HFF-Myc (cell line): ENCODE measurements at places on chromosomes 6 and 20.

GRCh38 chr6:98054453-98054852 lies 771.4 kb upstream of the MMS22L start:
- no peak for DNase-seq

DNA sequence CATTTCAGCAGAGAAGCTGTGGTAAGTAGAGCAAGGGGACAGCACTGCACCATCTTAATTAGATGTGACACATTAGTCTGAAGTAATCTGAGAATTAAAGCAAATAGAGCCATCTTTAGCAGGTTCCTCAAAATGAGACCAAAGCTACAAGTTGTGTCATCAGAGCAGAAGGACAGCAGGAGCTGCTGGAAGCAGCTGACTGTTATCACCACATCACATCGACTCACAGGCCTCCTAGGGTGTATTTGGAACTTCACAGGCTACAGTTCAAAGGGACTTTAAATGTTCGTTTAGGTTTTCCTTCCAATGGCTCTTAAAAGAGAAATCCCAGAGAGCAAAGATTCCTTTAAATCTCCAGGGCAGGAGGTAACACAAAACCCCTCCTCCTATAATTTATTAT lies 69.5 kb downstream of the LCA5 start:
- no peak for DNase-seq

DNA sequence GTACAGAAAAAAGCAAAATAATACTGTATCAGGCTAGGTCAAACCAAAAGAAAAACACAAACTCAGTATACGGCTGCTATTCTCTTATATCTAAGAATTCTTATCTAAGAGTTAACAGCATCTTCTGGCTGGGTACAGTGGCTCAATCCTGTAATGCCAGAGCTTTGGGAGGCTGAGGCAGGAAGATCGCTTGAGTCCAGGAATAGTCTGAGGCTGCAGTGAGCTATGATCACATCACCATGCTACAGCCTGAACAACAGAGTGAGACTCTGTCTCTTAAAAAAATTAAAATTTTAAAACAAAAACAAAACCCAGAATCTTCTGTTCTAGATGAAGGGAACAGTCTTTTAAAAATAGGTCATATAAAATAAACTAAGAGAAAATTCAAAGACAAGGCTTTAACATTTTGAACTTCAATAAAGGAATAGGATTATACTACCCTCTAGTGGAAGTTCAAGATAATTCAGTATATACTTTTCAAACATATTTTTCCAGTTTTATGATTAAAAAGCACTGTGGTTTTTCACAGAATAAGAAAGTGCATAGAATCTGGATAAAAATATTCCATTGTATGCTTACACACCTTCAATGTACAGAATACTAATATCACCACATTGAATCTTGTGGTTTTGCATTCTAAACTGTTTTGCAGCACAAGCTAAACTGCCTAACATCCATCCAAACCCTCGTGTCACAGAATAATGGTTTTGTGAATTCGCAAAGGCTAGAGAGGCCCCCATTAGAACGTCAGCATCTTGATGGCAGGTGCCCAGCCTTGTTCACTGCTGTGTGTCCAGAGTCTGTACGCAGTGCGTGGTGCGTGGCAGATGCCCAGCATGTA lies 39.3 kb downstream of the DTNBP1 start:
- DNase-seq: no peak

DNA sequence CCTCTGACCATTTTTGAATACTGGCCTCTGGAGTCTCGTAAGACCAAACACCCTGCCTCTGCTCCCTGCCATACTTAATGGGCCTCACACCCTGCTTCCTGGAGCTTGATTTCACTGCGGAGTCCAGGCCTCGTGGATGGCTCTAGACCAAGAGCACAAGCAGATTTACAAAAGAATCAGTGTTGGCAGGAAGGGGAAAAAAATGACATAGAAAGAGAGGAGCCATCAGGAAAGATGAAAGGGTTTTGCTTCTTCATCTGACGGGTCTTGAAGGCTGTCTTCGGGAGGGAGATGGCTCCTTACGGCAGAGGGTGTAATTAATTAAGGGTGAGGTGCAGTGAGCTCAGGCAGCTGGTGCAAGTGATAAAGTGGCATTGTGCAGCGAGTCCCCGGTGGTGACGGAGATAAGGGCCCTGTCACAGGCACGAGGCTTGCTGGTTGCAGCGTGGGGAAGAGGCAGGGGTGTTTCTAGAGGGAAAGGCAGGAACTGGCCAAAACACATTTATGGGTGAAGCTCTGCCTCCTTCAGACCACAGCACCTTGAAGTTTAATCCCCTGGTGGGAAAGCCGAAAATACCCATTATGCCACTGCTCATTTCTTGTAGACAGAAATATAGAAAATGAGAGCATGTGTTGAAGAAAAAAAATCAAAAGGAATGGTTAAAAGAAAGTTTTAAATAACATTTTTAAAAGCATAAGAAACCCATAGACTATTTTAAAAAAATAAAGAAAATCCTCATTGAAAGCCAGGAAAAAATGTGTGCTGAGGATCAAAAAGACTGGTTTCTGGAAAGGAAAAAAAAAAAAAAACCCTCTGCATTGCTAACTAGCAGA lies 128.6 kb upstream of the LRFN2 start:
- no peak for DNase-seq

- no peak for DNase-seq
Measured at GRCh38 chr20:16427571-16427970, 145.7 kb downstream of the KIF16B start.

DNA sequence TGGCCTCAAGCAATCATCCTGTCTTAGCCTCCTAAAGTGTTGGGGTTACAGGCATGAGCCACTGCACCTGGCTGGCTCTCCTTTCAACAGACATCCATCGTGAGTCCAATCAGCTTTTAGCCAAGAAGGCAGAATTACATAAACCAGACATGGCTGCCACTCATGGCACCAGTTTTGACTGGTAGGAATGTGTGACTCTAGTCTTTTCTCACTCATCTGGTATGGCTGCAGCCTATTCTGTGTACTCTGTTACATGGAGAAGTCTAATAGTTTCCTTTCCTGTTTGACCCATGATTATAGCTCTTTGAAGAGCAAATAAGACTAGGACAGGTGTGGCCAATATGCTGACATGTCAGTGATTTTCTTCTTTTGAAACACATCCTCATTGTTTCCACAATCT lies 27.0 kb upstream of the RNF144B start:
- DNase-seq: no peak

DNA sequence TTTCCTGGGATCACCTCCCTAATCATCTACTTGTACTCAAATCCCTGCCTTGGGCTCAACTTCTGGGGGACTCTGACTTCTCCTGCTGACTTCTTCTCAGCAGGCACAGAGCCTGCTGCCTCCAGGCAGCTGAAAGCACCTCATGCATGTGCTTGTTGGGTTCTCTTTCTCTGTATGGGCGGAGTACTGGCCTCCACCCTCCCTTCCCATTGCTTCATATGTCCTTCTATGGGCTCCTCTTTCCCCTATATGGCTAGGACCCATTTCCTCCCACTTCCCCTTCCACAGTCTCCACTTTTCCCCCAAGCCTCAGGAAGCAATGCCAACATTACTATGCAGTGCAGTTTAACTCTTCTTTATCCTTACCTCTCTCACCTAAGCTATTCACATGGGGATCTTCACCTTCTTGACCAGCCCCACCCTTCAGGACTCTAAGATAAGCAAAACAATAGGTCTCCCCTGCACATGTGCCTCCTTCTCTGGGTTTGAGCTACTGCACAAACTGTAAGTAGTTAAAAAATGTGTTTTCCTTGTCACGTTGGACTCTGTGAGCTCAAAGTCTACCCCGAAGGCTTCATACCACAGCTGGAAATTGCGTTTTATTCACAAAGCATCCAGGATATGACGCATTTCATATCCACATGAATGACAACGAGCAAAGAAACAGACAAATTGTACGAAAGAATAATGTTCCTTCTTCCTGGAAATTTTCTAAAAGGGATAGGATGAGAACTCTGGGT lies 93.7 kb downstream of the CDS2 start:
- no peak for DNase-seq

DNA sequence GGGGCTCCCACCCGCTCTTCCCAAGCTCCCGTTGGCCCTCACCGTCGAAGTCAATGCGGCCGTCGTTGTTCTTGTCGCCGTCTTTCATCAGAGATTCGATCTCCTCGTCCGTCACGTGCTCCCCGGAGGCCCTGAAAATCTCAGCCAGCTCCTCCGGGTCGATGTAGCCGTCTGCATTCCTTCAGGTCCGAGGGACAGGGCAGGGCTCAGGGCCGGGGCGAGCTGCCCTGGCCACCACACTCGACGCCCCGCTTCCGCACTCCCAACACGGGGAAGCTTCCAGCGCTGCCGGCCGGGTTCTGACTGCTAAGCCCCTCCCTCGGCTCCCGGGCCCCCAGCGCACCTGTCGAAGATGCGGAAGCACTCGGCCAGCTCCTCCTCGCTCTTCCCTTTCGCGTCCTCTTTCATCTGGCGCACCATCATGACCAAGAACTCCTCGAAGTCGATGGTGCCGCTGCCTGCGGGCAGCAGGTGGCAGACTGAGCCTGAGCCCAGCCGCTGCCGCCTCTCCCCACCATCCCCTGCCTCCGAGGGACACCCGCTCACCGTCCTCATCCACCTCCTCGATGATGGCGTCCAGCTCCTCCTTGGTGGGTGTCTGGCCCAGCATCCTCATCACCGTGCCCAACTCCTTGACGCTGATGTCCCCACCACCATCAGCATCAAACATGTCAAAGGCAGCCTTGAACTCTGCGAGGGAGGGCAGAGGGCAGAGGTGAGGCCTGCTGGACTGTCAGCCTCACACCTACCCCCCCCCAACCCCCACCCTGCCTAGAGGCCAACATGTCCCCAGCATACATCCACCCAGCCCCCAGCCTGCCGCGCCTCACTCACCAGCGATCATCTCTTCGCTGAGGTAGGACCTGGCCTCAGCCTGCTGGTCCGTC lies 2.9 kb downstream of the TNNC2 start:
- DNase-seq: no peak

GRCh38 chr6:3610206-3610605 lies 141.3 kb downstream of the PXDC1 start:
- DNase-seq: peak; percentile 29

GRCh38 chr6:39400026-39400425 lies 77.5 kb upstream of the KCNK16 start:
- no peak for DNase-seq

DNA sequence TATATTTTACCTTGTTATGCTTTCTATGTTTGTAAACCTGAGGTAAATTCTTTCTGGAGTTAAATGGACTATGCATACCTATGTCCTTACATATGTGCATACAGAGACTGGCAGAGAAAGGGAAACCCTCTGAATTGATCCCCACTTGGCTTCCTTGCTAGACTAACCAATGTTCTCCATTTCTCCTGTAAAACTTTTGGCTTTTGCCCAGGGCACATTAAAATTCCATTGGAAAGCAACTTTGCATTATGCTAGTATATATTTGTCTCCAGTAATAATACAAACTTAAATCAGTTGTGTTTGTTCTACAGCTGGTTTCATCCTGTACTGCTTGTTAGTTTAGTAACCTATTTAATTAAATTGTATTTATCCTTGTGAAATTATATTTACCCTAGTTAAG lies 646.0 kb upstream of the MARCKS start:
- DNase-seq: no peak

GRCh38 chr6:34617231-34617630 lies 61.1 kb upstream of the SPDEF start:
- DNase-seq: no peak

- no peak for DNase-seq
Measured at GRCh38 chr20:51803148-51803854, 980 bp upstream of the SALL4 start.

GRCh38 chr20:50582092-50582491 lies 71.9 kb downstream of the PTPN1 start:
- DNase-seq: no peak
